ENCODE measurements at places on chromosomes 2 and 18.
A peak's percentile ranks its signal among the peaks of the same experiment; 100 is the strongest.

DNA sequence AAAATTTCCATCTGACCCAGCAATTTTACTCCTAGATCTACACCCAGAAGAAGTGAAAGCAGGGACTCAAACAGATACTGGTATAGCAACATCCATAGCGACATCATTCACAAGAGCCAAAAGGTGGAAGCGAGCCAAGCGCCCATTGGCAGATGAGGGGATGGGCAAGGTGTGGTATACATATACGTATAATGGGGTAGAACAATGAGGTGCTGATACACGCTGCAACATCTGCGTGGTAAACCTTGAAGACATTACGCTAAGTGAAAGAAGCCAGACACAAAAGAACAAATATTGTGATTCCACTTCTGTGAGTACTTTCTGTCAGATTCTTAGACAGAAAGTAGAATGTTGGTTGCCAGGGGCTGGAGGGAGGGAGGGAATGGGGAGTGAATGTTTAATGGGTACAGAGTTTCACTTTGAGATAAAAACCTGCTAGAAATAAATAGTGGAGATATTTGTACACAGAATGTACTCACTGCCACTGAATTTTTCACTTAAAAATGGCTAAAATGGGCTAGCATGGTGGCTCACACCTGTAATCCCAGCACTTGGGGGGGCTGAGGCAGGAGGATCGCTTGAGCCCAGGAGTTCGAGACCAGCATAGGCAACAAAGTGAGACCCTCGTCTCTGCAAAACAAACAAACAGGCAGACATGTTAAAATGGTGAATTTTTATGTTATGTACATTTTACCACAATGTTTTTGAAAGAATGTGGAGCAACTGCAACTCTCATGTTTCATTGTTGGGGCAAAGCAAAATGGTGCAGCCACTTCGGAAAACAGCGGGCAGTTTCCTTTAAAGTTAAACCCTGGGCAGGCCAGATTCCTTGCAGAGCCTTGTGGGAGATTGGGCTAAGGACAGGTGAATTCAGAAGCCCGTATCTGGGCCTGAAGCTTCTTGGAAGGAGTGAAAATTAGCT lies 103.4 kb upstream of the MYCN start:
- DNase-seq: no peak

GRCh38 chr2:18959952-18960717 lies 370.8 kb upstream of the NT5C1B start:
- no peak for DNase-seq

- DNase-seq: no peak
Observed at GRCh38 chr18:76892832-76893231, 70.5 kb downstream of the ZNF236 start.

GRCh38 chr2:227473806-227474205 lies 1.9 kb downstream of the AGFG1 start:
- DNase-seq: no peak

GRCh38 chr2:119109866-119110265 lies 48.7 kb downstream of the C1QL2 start:
- DNase-seq: no peak

- no peak for DNase-seq
Observed at GRCh38 chr2:240655931-240656886, 26.5 kb downstream of the AQP12B start.

DNA sequence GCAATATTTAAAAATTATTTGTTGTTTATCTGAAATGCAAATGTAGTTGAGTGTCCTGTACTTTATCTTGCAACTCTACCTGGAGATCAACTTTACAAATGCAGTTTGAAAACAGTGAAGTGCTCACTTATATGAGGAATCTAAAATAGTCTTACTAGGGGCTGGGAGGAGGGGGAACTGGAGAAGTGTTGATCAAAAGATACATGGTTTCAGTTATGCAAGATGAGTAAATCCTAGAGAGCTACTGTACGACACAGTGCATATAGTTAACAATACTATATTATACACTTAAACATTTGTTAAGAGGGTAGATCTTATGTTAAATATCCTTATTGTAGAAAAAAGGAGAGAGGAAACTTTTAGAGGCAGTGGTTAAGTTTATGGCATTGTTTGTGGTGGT lies 241.9 kb downstream of the BCL11A start:
- no peak for DNase-seq

GRCh38 chr2:241445426-241445825 lies 63.0 kb downstream of the STK25 start:
- no peak for DNase-seq

DNA sequence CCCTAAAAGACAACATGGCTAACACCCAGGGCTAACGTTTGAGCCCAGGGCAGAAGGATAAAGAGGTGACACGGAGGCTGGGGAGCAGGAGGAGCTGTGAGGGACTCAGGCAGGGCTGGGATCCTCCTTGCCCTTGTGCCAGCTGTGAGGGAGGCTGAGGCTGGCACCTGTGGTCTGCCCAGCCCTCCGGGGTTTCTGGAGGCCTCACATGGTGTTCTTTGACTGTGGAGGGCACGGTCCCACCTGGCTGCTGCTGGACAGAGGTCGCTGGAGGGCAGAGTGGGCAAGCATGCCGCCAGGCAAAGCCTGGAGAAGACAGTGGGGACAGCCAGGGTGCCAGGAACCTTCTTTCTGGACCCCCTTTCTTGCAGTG lies 26.8 kb upstream of the CNNM3 start:
- no peak for DNase-seq

GRCh38 chr18:77016936-77017335 lies 115.6 kb downstream of the MBP start:
- no peak for DNase-seq

GRCh38 chr2:12196495-12196894 lies 450.1 kb downstream of the LPIN1 start:
- DNase-seq: no peak

GRCh38 chr2:217890445-217890844 lies 112.3 kb downstream of the TNS1 start:
- no peak for DNase-seq

DNA sequence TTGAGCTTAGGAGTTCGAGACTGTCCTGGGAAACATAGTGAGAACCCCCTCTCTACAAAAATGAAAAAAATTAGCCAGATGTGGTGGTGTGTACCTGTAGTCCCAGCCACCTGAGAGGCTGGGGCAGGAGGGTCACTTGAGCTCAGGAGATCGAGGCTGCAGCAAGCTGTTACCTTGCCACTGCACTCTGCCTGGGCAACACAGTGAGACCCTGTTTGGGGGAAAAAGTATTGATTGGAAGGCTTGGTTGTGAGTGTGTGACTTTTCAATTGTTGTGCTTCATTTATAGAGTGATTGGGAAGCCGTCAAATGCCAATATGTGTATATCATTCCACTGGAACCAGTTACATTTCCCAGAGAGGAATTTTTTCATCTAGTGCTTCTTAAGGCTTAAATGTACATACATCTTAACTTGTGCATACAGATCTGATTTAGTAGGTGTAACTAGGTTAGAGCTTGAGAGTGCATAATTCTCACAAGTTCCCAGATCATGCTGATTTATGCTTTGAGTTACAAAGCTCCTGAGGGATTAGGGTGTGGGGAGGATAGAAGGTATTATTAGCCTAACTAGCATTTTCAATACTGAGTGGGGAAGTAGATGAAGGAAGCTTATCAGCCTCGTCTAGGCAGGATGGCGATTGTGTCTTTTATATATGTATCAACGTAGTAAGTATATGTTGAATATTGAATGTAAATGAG lies 15.3 kb downstream of the WDR43 start:
- no peak for DNase-seq

DNA sequence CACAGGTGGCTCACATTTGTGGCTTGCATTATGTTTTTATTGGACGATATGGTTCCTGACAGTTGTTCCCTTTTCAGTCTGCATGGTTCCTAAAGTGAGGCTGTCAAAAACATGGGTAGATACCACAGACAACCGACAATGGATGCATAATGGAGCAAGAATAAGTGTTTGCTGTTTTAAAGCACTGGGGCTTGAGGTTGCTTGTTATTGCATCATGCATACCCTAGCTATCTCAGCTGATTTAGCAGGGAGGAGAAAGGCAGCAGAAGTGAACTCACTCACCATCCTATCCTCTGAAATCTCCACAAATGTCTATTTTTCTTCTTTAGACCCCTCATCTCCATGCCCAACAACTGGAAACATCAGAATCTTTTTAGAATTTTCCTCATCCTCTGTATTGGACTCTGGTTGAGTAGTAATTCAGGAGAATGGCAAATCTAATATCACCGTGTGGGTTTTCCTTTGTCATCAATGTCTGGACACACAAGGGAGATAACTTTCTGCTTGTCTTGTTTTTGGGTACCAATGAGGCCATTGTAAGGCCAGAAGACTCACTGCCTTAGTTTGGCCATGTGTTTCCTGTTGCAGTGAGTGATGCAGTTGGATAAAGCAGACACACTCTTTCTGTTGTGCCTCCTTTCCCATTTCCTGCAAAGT lies 46.7 kb downstream of the FBXO48 start:
- no peak for DNase-seq

DNA sequence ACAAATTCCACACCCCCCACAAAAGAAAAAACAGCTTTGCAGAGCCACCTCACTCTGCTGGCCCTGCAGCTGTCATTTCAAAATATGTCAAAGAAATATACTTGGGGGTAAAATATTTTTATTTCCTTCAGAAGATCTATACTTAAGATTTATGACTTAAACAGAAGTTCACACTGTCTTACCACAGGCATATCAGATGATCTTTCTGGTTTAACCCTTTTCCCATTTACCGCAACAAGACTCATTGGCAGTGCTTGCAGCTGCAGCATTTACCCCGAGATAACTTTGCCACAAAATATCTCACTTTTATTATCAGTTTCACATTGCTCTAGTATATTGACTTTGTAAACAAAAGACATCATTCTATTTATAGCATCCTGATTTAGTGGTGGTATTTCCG lies 21.6 kb upstream of the SLC35G4 start:
- DNase-seq: no peak

GRCh38 chr2:188199716-188200128 lies 92.0 kb upstream of the GULP1 start:
- DNase-seq: no peak

DNA sequence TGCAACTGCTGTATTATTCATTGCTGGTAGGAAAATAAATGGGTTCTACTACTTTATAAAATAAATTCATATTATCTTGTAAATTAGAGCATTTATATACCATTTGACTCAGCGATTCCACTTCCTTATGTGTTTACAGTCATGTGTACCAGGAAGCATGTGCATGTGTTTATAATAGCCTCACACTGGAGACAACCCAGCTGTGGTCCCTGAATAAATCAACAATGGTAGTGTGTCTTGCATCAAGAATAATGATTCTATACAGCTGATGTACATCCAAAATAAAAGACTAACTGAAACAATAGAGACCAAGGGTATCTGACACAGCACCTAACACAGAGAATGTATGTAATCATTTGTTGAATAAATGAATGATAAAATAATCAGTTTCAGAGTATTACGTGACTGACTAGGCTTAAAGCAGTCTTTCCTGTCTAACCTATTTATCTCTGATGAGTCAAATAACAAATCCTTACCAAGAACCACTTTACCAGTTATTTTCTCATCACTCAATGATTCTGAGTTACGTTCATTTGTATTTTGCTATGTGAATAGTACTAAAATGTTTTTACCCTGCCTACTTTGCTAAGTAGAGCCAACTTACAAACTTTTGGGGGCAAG lies 216.8 kb downstream of the UBE2E3 start:
- no peak for DNase-seq

DNA sequence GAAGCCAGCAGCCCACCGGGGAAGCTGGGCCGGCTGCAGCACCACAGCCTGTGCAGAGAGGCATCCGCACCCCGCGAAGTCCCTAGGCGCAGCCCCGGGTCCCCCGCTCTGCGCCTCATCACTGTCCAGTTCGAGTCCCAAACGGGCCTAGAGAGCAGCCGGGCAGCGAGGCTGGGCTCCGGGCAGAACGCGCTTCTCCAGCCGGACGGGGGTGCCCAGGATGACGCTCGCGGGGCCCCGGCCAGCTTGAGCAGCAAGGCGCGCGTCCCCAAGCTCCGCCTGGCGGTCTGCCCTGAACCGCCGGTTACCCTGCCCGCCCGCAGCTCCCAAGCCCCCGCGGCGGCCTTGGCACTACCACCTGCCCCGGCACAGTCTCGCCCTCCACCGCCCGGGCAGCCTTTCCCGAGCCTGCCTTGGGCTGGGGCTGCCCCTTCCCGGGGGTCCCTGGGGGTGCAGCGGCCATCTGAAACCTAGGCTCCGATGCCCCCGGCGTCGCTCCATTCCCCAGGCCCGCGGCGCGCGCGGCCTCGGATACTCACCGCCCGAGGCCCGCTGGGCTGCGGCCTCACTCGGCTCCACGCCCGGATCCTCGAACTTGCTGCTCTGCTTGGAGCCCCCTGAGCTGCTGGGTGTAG lies 591 bp downstream of the SLC16A14 start:
- DNase-seq: peak; percentile 47

- no peak for DNase-seq
Observed at GRCh38 chr2:24233321-24233720, 58.5 kb downstream of the FAM228A start.

DNA sequence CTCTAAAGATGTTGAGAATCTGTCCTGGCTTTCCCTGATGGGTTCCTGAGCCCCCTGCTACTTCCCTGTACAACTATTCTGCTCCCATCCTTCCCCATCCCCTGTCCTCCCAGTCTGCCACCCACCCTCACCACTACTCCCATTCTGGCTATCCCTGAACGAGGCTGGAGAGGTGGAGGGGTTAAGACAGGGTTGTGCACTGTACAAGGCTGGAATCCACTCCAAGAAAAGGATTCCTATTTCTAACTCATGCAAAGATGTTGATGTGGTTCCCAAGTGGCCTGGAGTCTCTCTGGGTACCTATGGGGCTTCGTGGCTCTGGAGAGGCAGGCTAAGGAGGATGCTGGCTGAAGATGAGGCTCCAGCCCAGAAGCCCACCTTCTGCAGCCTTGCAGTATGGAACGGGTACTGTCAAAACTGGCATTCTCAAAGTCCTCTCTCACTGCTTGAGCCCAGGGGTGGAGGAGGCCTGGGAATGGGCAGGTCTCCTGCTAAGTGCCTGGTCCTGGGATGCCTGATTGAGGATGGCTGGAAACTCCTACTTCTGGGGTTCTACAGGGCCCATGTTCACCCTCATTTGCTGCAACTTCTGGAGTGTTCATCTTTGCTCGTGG lies 1.3 kb upstream of the FEV start:
- no peak for DNase-seq

DNA sequence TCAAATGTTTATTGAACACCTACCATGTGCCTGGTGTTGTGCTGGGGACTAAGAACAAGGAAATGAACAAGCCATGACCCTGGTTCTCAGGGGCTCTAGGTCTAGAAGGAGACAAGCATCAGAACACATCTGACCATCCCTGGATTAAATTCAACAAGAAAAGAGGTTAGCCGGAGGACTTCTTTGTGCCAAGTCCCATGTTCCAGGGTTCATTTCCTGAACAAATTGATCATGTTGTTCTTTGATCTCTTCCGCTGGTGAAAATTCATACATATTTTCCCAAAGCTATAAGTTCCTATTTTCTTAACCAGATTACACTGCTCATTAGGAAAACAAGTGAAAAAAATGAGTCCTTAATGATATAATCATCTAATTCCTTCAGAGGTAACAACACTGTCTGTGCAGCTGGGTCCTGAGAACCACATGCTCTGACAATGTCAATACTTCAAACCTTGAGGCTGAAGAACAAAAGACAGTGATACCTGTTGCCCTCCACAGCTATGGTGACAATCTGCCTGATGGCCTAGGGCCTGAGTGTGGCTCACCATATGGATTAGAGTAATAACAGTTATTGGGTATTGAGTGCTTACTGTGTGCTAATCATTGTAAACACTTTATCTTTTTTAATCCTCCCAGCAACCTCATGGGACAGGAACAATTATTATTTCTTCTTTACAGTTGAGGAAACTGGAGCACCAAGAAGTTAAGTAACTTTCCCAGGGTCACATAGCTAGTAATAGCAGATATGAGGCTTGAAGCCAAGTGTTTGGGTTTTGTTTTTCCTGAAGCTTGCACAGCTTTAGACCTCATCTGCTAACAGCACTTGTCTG lies 24.6 kb upstream of the INO80C start:
- no peak for DNase-seq
